ENCODE measurements at places on chromosomes 3 and 15. TPM values are rescaled to one million over a fixed set of nuclear protein-coding genes. Genes with fewer than 3 reads are reported as not detected.

Gene DUOX2
- polyA plus RNA-seq = 0.33 TPM

Gene RAD51
- polyA plus RNA-seq = 13.2 TPM

Gene CTXND1
- 30.1 TPM for polyA plus RNA-seq

Gene GCNT3
- polyA plus RNA-seq = 0.74 TPM

Gene SYNPR
- polyA plus RNA-seq = 0.15 TPM

Gene SSUH2
- 1.9 TPM for polyA plus RNA-seq

GRCh38 chr3:20857636-20858035 lies 671.6 kb upstream of the SGO1 start:
- no peak for DNase-seq

GRCh38 chr3:4467522-4467867 lies 426 bp upstream of the SUMF1 start:
- no peak for DNase-seq

DNA sequence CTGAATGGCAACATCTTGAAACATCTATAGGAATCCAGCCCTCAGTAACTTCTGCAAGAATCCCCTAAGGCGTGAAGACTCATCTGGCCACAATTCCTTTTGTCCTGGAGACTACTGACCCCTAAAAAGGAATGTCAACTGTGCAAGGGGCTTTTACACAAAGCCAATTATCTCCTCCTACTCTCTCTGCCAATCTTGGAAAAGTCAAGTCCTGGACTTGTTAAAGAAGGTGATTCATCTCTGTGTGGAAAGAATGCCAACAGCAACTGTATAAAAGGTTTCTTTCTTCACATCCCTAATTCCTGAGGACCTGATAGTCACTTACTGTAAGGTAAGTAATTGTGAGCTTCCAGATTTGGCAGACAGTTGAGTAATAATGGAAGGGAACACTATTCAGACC lies 22.3 kb downstream of the THRB start:
- no peak for DNase-seq

DNA sequence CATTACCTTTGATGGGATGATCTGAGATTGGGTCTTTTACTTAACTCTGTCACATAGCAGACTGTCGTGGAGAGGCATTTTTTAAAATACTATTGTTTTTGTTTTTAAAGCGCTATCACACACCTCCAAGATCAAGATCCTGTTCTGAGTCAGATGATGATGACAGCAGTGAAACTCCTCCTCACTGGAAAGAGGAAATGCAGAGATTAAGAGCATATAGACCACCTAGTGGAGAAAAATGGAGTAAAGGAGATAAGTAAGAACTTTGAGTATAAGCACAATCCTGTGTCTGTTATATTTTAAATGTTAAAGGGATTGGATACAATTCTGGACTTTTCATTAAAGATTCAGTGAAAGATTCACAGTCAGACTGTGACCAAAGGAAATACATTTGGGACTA lies 18.4 kb upstream of the ZBTB47 start:
- no peak for DNase-seq

DNA sequence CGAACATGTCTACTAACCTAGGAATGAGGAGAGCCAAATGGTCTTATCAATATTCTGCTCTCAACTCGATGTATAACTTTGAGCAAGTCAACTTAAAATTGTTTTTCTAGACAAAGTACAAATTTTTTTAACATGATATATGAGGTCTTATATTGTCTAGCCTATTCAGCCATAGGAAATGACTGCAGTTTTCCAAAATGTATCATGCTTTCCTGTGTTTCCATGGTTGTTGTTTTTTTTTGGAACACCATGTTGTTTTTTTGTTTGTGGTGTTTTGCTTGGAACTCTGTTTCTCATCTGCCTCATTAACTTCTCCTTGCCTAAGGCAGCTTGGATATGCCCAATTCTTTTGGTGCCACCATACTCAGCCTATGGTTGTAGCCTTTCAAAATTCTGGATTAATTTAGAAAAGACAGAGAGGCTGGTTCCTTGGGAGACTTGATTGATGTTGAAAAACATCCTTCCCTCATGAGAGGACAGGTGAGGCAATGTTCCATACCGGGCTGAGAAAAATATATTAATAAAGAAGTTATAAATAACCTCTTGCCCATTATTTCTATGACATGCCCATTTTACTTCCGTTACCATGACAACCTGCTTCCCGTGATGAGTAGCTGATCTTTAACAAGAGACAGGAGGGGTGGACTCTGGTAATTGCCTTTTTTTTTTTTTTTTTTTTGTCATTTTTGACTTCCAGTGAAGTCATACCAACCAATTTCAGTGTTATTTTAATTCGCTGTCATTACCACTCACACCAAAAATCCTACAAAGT lies 687.9 kb upstream of the GRM7 start:
- DNase-seq = no peak

GRCh38 chr3:170228093-170228766 lies 6.0 kb downstream of the PRKCI start:
- no peak for DNase-seq

GRCh38 chr3:46393554-46394434 lies 13.1 kb downstream of the CCR5AS start:
- no peak for DNase-seq

DNA sequence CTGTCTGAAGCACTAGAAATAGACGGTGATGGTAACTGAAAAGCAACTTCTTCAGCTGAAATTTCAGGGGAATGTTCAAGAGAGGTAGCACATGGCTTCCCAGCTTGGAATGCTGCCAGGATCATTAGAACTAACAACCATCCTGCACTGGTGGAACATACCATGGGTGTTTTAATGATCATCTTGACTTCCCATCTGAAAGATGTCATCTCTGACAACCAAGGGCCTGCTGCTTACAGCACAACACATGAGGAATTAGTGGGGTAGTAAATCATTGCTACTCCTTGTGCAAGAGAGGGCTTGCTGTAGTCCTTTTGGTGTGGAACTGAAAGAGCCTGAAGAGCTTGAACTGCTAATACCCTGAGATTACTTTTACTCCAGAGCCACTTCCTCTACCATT lies 853.7 kb downstream of the MCTP2 start:
- DNase-seq = no peak

DNA sequence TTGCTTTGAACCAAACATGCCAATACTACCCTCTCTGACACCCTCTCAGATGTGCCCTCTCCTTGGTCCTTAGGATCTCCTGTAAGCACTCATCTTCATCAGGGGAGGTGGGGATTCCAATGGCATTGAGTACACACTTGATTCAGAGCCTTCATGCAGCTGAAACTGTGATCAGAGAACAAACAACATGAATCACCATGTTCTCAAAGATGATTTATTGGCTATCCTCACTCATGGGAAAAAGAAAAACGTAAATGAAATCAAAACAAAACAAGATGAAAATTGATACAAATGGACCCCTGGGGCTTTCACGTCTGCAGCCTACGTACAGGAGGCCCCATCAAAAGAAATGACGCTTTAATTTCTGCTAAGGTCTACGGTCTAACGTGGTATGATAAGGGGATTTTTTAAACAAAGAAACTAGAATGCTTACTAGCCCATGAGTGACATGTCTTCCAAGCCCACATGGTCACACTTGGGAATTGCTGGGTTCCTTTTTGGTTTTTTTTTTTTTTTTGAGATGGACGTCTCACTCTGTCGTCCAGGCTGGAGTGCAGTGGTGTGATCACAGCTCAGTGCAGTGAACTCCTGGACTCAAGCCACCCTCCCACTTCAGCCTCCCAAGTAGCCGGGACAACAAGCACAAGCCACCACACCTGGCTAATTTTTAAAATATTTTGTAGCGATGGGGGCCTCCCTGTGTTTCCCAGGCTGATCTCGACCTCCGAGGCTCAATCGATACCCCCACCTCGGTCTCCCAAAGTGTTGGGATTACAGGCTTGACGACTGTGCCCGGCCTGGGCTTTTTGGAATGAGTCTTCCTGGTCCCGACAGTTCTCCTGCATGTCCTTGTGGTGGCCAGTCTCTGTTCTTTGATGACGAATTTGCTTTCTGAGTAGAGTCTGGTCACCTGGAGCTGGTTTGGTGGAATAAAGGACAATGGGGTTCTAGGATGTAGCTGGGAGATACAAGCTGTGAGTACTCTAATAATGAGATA lies 202.6 kb downstream of the XXYLT1 start:
- no peak for DNase-seq

- DNase-seq = no peak
Observed at GRCh38 chr3:194257916-194258668, 93.0 kb downstream of the CPN2 start.

- no peak for DNase-seq
Observed at GRCh38 chr3:157294491-157294890, 134.5 kb upstream of the CCNL1 start.

GRCh38 chr3:100020876-100021644 lies 93.2 kb downstream of the FILIP1L start:
- no peak for DNase-seq

- peak; percentile 36 for DNase-seq
Observed at GRCh38 chr3:51799879-51800749, 21.1 kb upstream of the IQCF6 start.

Data from left lung (tissue), 14 donors.